ENCODE measurements at places on chromosomes 12 and 14.

- no peak for DNase-seq
Measured at GRCh38 chr12:117331691-117332090, 29.7 kb downstream of the NOS1 start.

DNA sequence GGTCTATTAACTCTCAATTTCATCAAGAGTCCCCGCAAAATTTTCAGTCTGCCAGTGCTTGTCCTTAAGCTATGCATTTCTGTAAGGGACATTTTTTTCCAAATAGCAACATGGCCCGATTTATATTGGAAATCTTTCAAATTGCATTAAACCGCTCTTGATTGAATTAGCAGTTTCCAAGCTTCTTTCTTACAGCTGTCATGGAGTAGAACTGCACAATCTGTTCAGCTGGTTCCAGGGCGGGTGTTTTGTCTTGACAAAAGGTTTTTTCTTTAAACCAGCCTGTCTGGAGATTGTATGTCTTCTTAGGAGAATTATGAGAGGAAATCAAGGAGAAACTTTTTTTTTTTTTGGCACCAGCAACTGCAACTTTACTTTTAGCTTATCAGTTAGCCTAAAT lies 185.8 kb downstream of the ALG10B start:
- no peak for DNase-seq

GRCh38 chr14:75133597-75133996 lies 6.7 kb upstream of the NEK9 start:
- DNase-seq = no peak

DNA sequence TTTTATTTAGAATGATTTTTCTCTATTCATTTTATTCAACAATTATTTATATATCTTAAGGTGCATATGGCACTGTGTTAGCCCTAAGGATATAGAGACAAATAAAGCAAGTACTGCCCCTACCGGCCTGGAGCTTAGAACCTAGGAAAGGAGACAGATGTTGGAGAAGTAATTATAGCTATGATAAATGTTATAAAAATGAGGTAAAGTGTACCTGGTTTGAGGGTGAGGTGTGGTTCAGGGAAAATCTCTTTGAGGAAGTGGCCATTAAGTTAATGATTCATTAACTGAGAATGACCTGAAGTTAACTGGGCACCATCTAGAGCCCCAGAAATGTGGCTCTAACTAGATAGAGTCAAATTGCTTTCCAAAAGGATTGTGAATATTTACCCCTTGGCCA lies 31.9 kb downstream of the CDKL1 start:
- no peak for DNase-seq

- DNase-seq = no peak
Measured at GRCh38 chr12:22687361-22688076, 62.5 kb downstream of the ETNK1 start.

DNA sequence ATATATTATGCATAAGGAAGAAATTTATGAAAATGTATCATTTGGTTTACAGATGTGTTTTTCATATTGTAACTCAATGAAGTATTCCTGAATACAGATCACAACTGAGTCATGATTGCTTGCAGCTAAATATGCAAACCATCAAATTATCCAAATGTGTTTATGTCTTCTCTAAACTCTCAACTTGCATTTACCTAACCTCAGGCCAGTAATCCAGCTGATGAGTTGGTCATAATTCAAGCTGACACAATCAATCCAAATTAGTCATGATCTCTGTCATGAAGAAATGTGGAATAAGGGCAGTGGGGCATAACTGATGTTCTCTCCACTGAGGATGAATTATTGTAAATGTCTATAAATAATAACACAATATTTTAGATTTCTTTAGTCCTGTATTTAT lies 104.8 kb upstream of the CNTN1 start:
- DNase-seq = no peak

GRCh38 chr14:42110167-42110566 lies 503.5 kb downstream of the LRFN5 start:
- DNase-seq = no peak

DNA sequence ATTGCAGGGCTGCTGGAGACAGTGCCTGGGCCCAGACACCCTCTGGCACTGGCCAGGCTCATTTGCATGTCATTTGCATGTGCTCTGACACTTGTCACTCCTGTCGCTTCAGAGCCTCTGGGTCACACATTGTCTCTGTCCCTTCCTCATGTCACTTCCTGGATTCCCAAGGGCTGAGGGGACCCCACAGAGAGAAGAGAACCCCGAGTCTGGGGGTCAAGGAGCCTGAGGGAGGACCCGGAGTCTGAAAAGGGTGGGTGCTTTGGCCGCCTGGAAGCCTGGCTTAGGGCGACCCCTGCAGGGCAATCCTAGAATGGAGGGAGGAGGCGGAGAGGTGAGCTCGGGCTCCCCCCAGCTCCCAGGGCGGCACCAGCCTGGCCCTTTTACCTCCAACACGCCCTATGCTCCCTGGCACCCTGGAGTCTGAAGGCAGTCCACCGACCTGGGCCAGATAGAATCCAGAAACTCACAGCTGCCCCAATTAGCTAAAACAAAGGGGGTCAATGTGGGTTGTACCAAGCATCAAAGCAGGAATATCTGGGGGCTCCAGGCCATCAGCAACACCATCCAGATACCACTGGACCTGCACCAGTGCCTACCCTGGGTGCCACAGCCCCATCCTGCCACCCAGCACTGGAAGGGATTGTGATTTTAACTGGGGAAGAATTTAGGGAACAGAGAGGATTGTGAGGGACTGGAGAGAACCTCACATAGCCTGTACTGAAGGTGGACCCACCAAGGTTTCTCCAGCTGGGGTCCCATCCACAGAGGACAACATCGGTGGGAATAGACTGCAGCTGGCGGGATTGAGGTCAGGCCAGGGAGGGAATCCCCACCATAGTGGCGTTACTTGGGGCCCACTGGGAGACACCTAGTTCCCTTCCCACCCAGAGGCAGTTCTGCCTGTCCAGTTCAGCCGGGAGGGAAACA lies 21.8 kb upstream of the KRT78 start:
- peak; percentile 52 for DNase-seq

DNA sequence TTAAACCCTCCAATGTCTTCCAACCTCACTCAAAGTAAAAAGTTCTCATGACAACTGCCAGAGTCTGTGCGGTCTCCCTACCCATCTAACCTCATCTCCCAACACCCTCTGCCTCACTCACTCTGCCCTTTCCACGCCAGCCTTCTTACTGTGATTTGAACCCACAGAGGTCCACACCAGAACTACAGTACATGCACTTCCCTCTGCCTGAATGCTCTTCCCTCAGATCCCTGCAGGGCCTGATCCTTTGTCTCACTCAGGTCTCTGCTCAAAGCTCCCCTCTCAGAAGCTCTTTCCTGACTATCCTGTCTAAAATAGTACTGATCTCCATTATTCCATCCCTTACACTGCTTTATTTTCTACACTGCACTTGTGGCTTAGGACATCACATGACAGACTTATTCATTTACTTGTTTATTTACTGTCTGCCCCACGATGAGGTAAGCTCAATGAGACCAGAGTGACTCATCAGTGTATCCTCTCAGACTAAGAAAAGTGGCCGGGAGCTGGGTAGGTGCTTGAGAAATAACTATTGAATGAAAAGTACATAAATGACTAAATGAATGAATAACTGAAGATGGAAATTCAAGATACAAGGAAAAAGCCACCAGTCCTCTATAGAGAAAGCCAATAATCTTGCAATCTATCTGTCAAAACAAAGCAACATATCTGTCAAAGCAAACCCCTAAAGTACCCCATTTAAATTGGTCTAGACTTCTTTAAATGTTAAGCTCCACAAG lies 17.1 kb downstream of the POMT2 start:
- DNase-seq = no peak

DNA sequence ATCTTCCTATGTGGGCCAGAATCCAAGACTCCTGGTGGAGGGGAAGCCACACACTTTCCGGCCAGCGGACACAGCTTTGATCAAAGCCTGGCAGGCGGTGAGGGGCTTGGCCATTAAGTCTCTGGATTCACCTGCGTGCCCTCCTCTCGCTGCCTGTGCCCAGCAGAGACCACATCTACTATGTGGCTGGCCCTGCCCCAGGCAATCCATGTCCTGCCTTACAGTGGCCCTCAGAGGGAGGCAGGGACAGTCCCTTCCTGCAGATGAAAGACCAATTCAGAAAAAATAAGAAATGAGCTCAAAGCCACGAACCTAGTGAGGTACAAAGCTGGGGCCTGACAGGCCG lies 82.7 kb upstream of the GPR68 start:
- no peak for DNase-seq

- DNase-seq = no peak
Measured at GRCh38 chr14:65972891-65973290, 513.3 kb upstream of the CCDC196 start.

- no peak for DNase-seq
Measured at GRCh38 chr14:85444635-85445034, 85.3 kb upstream of the FLRT2 start.

GRCh38 chr14:92926180-92926845 lies 3.4 kb downstream of the CHGA start:
- DNase-seq = no peak

- no peak for DNase-seq
Measured at GRCh38 chr12:673849-674248, 10.6 kb upstream of the NINJ2 start.

DNA sequence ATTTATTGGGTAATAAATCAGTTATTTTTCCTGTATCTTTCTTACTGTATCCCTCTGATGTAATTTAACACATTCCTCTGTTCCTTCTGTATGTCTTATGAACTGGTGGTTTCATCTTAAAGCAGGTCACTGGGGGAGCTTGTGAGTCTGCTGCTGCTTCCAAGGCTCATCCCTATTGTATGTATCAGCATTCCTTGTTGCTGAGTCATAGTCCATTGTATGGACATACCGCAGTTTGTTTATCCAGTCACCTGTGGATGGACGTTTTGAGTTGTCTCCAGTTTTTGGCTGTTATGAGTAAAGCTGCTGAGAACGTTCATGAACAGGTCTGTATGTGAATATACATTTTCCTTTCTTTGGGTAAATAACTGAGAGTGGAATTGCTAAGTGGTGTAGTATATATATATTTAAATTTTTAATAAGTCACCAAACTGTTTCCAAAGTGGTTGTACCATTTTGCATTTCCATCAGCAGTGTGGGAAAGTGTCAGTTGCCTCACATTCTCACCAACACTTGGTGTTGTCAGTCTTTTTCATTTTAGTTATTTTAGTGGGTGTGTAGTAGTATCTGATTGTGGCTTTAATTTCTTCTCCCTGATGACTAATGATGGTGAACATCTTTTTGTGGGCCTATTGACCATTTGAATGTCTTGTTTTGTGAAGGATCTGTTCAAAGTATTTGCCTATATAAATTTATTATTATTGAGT lies 82.7 kb downstream of the BEGAIN start:
- no peak for DNase-seq

DNA sequence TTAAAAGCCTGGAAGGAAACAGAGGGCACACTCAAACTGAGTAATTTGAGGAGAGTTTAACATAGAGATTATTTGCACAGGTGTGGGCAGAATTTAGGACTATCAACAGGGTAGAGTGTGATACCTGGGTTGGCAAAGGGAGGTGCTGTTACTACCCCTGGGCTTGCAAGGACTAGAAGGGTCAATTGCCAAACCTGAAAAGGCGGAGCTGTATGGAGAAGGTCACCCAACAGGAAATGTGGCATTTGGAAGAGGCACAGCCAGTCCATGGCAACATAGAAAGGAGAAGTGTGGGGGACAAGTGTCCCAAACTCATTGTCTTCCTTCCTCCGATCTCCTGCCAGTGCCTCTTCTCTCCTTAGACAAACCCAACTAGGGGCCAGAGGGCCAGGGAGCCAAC lies 21.6 kb upstream of the MED13L start:
- DNase-seq = no peak

- DNase-seq = peak; percentile 44
Measured at GRCh38 chr12:106118-106591, 39.6 kb downstream of the IQSEC3 start.

DNA sequence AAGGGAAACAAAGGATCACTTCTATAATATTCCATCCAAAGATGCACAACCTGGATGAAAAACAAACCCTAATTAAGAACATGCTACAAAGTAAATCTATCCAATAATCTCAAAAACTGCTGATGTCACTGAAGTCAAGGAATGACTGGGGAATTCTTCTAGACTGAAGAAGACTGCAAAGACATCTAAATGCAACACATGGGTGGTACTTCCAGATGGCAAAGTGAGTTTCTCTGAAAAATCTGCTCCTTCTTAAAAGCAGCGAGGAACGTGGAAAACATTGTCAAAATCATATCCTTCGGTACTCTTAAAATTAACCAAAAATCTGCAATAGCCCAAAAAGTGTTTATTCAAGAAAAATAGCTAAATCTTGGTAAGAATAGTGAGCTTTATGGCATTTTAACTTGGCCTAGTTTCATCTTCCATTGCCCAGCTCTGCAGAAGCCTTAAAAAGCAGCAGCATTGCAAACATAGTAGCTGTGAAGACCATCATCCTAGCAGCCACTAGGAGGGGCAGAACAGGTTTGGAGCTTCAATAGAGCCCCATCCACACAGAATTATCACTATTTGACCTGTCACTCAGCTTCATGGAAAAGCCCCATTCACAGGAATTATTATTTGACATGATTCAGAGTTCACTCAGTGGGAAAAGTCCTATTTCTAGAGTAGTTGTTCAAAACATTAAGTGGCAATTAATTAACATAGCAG lies 7.4 kb downstream of the CLEC14A start:
- DNase-seq = no peak

DNA sequence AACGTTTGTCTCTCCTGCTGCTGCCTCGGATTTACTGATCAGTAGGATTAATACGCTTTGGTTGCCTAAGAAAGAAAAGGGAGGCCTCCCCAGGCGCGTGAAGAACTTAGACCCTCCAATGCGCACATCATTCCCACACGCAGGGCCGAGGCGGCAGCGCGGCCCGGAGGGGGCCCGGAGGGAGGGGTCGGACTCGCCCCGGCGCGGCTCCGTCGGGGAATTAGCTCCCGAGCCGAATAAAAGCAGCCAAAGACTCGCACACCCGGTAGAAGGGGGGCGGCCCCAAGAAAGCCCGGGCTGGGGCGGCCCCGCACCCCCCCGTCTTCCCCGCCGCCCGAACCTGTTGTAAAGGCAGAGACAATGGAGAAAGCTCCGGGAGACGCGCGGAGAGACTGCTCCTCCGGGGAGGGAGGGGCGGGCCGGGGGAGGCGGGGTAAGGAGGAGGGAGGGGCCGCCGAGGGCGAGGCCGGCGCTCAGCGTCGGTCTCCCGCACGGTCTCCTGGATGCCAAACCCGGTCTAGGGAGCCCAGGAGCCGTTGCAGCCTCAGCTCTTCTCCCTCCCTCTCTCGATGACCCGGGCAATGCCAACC lies at the start of gene NELL2:
NELL2 (minus strand) TSS at position 362 of the 590 bp plus-strand sequence. CDS start 446 bp downstream, outside the sequence.
- peak; percentile 49 for DNase-seq

DNA sequence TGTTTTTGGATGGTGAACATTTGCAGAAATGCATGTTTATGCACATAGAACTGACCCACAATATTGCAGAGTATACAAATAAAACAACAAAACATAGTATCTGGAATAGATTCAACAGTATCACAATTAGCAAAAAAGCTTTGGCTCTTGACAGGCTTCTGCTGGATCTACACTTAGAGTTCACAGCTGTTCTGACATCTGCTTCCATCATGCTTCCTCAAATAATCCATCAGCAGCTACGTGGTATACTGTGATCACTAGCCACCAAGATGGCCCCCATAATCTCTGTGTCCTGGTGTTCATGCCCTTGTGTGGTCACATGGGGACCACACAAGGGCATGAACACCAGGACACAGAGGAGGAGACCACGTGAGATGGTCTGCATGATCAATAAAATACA lies 166.6 kb upstream of the CCDC198 start:
- no peak for DNase-seq

- DNase-seq = no peak
Measured at GRCh38 chr12:104182621-104183378, 32.8 kb upstream of the TXNRD1 start.

GRCh38 chr12:102016472-102016871 lies 45.3 kb downstream of the WASHC3 start:
- DNase-seq = no peak

Measured in frontal cortex (tissue), 4 donors.